ENCODE measurements at places on chromosomes 16 and 17.

- no peak for DNase-seq
Measured at GRCh38 chr16:73166947-73167550, 119.1 kb upstream of the ZFHX3 start.

GRCh38 chr16:29126616-29127015 lies 141.8 kb downstream of the LAT start:
- DNase-seq, result no peak

DNA sequence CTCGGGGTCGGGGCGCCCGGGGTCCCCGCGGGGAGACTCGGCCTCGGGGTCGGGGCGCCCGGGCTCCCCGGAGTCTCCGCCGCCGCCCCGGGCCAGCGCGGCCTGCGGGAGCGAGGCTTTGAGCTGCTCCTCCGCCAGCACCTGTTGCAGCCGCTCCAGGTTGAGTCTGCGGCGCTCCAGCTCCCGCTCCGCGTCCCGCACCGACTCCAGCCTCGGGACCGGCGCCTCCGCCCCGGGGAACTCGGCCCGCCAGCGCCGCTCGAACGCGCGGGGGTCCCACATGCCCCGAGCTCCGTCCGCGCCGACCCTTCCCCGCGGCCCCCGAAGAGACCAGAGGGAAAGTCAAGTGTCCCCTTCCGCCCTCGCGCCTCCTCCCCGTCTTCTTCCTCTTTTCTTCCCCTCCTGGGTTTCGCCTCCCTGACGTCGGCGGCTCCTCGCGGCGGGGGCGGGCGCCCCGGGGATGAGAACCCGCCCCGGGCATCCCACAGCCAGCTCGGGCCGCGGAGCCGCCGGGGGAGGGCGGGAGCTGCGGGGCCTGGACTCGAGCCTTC lies 40.8 kb upstream of the BHLHA9 start:
- DNase-seq, result no peak

DNA sequence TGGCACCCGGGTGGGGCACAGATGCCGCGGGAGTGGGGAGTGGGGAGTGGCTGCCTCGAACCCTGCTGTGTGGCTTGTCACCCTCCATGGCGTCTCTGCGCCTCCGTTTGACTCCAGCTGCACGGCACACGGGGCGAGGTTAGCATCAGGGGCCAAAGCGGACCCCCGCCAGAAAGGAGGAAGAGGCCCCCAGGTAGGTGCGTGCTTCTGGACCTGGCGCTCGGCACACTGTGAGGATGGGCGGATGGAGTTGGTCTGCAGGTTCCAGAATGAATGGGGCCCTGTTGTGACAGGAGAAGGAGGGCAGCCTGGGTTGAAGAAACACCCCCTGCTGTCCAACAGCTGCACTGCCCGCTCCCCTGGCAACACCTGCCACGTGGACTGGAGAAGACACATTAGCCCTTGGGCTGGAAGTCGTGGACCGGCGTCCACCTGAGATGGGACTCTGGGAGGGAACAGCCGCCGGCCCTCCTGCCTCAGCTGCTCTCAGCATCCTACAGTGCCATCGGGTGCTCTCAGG lies 9.4 kb upstream of the FASN start:
- DNase-seq, result no peak

DNA sequence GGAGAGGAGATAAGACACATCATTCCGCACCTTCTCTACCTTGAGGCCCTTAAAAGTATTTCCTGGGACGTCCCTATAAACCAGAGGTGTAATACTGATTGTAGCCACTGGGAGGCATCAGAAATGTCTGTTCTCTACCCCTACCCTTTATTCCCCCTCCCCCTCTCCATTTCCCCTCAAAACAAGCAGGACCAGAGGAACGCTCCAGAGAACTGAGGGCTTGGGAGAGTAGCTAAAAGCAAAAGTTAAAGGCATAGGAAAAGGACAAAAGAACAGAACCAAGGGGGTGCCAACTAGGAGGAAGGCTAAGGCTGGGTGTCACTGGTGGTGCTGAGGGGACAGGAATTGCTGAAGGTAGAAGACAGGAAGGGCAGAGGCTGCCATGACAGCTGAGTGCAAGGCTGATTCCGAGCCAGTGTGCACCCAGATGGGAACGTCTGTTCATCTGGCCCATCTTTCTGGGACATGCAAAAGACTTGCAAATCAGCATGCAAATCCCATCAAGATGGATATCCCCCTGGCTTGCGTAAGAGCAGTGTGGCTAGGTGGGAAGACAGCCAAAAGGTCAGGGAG lies 6.7 kb downstream of the CAMTA2 start:
- no peak for DNase-seq

DNA sequence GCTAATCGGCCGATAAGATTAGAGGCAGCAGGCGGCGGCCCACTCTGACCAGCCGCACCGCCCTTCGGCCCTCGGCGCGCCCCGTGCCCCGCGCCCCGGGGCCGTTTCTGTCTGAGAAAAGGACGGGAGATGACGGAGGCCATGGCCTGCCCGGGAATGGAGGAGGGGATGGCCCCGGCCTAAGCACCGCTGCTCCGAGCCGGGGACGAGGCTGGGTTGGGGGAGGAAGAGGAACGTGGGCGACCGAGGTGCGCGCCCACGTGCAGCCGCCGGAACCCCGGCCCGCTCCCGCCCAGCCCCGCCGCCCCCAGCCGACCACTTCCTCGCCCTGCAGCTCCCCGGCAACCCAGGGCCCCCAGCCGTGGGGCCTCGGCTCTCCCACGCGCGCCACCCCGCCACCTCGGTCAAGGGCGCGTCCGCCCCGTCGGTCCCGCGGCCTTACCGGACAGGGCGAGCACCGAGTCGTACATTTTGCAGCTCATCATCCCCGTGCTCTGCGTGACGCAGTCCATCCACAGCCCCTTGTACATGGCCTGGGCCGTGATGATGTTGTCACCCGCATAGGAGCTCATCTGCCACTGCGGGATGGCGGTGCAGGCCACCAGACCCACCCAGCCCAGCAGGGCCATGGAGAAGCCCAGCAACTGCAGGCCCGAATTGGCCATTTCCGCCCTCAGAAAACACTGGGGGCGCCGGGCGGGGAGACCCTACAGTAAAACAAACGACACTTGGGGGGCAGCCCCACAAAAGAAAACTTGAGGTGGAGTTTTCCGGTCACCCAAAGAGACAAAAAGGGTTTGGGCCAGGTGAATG lies 693 bp downstream of the CLDN7 start:
- no peak for DNase-seq

DNA sequence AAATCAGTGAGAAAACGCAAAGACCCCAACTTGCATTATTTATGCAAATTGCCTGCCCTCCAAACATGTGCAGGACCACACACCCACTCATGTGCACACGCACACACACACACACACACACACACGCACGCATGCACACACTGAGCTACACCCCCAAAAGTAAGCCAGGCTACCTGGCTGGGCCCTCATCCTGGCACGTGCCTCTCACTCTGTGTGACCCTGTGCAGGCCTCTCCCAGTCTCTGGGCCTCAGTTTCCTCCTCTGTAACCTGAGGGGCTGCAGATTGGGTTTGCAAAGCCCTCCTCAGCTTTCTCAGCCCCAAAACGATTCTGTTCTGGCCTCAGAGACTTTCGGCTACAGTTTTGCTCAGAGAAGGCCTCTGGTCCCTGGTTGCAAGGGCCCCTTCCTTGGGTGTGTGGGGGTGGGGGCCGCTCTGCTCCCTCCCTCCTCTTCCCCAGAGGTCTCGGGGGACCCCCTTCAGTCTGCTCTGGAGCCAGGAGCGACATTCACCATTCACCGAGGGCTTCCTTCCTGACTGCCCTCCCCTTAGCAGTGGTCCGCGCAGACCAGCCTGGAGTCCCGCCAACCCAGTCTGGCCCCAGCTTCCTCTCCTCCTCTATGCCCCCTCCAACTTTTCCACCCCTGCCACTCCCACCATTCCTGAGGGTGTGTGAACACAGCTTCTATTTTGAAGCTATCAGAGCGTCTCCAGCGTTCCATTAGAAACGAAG lies 5.4 kb upstream of the PIK3R6 start:
- DNase-seq, result no peak

- DNase-seq, result no peak
Measured at GRCh38 chr16:24858219-24859041, 12.7 kb downstream of the SLC5A11 start.

DNA sequence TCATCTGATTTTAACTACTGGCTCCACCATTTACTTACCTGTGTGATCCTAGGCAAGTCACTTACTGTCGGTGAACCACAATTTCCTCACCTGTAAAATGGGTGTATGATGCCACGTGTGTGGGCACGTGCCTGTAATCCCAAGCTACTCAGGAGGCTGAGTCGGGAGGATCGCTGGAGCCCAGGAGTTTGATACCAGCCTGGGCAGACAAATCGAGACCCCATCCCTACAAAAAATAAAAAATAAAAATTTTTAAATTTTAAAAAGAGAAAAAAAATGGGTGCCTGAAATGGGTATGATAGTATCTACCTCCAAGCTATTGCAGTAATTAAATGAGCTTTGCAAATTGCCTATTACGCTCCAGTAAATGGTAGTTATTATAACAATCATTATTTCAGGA lies 225.3 kb downstream of the CCDC182 start:
- DNase-seq, result no peak

- DNase-seq, result peak; percentile 54
Measured at GRCh38 chr16:2715519-2715918, 4.5 kb downstream of the PRSS27 start.

DNA sequence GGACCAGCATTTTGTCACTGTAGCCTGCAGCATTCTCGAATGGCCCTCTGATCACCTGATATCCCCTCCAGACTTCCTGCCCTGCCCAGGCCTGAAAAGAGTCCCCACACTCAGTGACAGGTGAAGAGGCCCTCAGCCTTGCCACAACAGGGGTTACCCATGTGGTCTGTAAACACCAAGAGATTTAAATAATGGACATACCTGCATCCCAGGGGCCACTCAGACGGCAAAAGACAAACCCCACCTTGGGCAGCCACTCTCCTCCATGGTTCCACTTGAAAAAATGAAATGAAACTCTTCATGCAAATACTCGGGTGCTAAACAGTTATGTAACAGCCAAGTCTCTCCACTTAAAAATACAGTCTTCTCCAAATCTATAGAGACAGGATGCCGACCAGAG lies 22.9 kb upstream of the PECAM1 start:
- DNase-seq, result no peak

GRCh38 chr17:79686476-79686875 lies 44.3 kb upstream of the ENPP7 start:
- no peak for DNase-seq

DNA sequence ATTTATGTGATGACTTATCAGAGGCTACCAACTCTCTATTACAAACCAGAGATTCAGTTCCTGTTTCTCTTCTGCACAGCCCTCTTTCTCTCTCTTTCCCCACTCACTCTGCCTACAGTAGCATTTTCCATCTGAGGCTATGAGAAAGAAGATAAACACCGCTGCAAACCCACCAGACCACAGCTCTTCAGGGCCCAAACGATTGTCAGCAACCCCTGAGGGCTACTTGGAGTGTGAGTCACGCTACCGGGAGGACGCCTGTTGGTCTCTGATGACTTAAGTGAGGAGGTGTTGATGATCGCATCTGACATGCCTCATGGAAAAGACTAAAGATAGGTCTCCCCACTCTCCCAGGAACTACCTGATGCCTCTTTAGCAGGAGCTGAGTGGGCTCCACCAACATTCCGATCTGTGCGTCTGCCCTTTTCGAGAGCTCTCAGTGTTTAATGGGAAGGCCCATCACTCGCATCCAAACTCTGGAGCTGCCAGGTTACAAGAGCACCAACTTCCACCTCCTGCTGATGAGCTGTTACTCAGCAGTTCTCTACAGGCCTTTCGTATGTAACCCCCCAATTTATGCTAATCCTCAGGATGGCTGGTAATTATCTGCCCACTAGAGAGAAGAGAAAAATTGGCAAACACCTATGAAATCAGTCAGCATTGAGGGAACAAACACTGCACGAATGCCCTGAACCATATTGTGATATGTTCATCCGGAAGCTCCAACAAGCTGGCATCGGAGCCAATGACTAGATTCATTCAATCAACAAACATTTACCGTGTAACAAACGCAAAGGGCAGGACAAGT lies 9.2 kb downstream of the GRIN2A start:
- no peak for DNase-seq

GRCh38 chr17:7023576-7024401 lies 939 bp downstream of the BCL6B start:
- peak; percentile 78 for DNase-seq

DNA sequence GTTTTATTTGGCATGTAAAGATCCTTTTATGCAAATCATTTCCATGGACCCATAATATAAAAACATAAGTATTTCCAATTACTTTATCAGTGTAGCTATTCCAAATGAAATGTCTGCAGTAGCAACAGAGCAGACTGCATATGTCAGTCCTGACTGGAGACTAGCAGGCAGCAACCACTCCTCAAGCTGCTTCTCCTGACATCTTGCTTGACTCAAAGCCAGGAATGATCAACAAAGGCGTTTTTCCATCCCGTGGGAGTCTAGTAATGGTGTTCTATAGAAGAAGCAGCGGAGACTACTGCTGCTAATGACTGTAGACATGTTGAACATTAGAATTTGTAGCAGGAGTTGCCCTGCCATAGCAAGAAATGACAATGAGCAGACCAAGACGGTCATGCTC lies 73.2 kb upstream of the AKTIP start:
- no peak for DNase-seq

DNA sequence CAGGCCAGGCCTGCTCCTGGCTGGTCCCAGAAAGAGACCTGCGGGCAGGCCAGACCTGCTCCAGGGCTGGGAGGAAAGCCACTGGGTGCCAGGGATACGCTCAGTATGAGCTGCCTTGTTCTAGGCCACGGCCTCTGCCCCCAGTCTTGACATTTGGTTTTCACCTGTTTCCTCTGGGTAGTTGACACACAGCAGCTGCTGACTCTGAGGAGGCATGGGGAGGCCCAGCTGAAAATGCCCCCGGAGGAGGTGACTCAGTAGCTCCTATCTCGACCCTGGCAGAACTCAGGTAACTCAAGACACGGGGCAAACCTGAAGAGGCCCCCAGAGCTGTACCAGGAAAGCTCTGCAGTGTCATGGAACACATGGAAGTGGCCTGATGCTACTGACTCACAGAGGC lies 13.9 kb upstream of the ADGRG1 start:
- DNase-seq, result no peak

GRCh38 chr16:2854700-2855309 lies 3.2 kb downstream of the PRSS22 start:
- DNase-seq, result no peak

DNA sequence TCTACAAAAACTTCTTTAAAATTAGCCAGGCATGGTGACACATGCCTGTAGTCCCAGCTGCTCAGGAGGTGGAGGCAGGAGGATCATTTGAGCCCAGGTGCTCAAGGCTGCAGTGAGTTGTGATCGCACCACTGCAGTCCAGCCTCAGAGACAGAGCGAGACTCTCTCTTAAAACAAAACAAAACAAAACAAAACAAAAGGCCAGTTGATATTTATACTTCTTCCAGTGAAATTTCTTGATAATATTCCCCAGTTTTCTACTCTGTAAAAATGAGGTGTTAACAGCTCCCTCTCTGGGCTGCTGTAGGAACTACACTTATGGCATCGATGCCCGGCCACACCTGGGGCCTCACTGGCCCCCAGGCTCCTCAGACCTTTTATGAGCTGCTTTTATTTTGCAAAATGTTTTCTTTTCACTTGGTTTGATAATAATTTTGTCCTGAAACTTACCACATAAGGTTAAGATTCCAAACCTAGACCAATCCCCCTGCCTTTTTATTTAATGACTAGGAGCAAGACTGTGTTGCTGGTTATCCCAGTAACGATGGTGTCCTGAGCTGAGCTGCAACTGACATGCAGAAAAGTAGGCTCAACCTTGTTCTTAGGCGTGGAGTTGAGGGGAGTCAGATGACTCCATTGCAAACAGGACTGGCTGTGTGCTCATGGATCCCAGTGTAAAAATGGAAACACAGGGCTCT lies 17.6 kb downstream of the MAPK8IP3 start:
- DNase-seq, result no peak

- no peak for DNase-seq
Measured at GRCh38 chr16:79892278-79892677, 291.7 kb upstream of the MAF start.
